Esophagus muscularis mucosa (tissue), 4 donors: ENCODE measurements at places on chromosomes 1 and 21. TPM values are rescaled to one million over a fixed set of nuclear protein-coding genes. Genes with fewer than 3 reads are reported as not detected.

- no peak for DNase-seq
These were observed 37.4 kb downstream of the DENND1B start for GRCh38 chr1:197737916-197738315.

The GALE gene
- total RNA-seq, result 7.1 TPM

The FMO3 gene
- 2.9 TPM for total RNA-seq

- DNase-seq, result no peak
These were observed 1.6 kb upstream of the STK40 start for GRCh38 chr1:36387141-36387949.

GRCh38 chr21:41614511-41614910, 106.6 kb upstream of the TMPRSS2 start:
- DNase-seq, result no peak

The LORICRIN gene
- total RNA-seq, result not detected

The TCEA3 gene
- total RNA-seq, result 24.1 TPM

- DNase-seq, result no peak
These were observed 64.9 kb downstream of the TAS1R2 start for GRCh38 chr1:18794561-18794960.

- DNase-seq, result no peak
These were observed 3.1 kb downstream of the KANK4 start for GRCh38 chr1:62316135-62316534.

- no peak for DNase-seq
These were observed 5.1 kb downstream of the PRXL2B start for GRCh38 chr1:2591581-2592261.

GRCh38 chr1:53606651-53607051, 132.3 kb downstream of the GLIS1 start:
- no peak for DNase-seq

- no peak for DNase-seq
These were observed 554 bp downstream of the ZNF281 start for GRCh38 chr1:200409203-200409760.

DNA sequence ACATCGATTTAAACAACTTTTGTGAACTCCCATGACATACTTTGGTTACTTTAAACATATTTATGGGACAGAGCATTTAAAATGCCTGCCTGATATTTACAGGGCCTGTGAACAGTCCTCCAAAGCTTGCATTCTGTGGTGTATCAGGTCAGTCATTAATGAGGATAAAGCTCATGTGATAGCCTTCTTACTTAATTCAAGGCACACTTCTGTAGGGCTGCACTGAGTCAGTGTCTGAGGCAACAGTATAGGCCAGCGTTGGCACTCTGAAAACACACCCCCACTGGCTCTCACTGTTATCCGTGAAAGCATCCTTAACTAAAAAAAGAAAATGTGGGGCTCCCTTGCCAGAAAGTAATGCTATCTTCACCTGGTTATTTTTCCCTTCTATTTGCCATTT, 200.0 kb downstream of the NFIA start:
- DNase-seq, result no peak

The SMG7 gene
- 33.6 TPM for total RNA-seq

DNA sequence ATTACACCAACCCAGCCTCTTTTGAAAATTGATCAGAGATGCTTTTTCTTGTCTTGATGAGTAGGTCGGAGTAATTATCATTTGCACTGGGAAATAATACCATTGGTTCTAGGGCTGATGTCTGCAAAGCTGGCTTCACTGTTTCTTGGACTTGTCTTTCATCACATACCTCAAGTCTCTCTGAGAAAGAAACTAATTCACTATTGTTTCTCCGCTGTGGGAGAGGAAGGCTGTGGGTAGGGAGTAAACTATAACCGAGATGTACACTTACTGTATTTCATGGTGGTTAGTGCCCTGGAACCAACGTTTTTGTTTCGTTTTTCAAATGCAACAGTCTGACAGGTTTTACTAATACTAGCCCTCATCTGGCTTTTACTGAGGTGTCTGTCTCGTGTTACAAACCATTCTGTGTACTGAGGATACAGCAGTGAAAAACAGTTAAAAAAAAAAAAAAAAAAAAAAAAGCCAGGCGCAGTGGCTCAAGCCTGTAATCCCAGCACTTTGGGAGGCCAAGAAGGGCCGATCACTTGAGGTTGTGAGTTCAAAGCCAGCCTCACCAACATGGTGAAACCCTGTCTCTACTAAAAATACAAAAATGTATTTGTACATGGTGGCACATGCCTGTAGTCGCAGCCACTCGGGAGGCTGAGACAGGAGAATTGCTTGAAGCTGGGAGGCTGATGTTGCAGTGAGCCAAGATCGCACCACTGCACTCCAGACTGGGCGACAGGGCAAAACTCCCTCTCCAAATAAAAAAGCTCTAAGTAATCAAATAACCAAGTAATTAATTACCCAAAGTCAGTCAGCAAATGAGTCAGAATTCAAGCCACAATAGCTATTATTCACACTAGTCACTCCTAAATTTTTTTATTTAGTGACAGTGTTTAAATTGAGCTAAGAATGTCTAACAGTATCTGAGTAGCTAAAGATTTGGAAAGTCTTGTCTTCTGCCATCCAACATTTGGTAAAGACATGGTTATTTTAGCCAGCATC, 23.3 kb downstream of the TOMM20 start:
- no peak for DNase-seq

- DNase-seq, result no peak
These were observed 935 bp downstream of the KCNK2 start for GRCh38 chr1:215083383-215083961.

GRCh38 chr1:110098222-110099026, 13.8 kb upstream of the UBL4B start:
- DNase-seq, result no peak

The TRIM45 gene
- total RNA-seq, result 1.4 TPM

The SLC25A34 gene
- 0.69 TPM for total RNA-seq

The BRDT gene
- total RNA-seq, result not detected

The MTMR11 gene
- 9.9 TPM for total RNA-seq

- no peak for DNase-seq
These were observed 47.8 kb upstream of the SRSF10 start for GRCh38 chr1:24027838-24028468.

DNA sequence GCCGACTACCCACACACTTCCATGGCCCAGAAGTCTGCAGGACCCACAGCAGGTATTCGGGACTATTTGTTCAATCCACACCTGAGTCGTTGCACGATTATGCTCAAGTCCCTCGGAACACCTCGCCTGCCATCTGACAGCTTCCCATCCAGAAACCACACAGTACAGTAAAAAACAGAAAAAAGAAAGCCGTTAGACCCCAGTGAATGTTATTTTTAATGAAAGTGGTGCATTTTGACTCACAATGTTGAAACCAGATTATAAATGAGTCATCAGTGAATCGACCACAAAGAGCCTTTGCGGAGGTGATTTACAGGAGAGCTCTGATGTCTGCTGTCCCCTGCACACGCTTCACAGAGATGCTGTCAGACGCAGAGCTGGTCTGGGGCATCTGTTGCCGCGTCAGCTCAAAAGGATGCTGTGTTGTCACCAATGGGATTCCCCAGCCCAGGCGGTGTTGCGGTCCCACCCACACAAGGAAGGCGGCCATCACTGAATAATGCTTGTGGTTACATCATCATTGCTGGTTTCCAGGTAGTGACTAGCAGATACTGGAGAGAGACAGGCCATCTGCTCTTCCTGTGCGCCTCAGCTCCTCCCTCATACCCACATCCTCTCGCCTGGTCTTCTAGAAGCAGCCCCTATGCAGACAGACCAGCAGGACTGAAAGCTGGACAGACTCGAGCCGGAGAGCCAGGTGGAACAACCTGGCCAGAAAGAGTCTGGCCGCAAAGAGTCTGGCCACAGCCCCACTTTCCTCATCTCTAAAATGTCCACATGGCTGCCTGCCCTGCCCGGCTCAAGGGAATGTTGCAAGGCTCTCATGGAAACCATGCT, 116.8 kb downstream of the TOMM20 start:
- no peak for DNase-seq

DNA sequence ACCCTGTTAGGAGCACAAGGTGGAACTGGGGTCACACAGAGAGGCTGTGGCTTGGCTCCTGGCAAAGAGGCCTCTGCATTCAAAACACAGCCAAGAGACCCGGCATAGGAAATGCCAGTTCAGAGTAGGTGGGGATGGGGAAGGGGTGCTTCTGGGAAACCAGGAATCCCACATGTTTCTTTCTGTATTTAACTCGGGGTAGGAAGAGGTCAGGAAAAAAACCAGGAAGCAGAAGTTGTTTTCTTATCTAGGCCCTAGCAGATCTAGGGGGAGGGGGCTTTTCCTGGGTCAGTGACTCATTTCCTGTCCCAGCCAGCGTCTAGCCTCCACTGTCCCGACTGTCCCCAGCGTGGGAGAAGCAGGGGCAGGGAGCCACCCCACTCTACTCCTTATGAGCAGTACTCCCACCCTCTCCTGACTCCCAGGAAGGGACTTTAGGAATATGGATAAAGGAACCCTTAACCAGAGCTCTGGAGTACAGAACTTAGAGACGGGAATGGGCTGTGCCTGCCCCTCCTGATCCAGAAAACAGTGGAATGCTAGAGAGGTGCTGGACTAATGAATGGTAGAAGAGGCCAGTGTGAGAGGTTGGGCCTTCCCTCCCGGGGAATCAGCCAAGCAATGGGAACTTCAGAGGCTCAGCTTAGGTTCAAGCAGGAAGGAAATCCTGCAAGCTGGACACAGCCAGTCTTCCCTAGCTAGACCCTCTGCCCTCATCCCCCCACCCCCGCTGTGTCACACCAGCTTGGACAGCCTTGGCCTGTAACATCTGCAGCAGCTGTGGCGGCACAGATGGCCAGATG, 5.7 kb downstream of the FHL3 start:
- no peak for DNase-seq

DNA sequence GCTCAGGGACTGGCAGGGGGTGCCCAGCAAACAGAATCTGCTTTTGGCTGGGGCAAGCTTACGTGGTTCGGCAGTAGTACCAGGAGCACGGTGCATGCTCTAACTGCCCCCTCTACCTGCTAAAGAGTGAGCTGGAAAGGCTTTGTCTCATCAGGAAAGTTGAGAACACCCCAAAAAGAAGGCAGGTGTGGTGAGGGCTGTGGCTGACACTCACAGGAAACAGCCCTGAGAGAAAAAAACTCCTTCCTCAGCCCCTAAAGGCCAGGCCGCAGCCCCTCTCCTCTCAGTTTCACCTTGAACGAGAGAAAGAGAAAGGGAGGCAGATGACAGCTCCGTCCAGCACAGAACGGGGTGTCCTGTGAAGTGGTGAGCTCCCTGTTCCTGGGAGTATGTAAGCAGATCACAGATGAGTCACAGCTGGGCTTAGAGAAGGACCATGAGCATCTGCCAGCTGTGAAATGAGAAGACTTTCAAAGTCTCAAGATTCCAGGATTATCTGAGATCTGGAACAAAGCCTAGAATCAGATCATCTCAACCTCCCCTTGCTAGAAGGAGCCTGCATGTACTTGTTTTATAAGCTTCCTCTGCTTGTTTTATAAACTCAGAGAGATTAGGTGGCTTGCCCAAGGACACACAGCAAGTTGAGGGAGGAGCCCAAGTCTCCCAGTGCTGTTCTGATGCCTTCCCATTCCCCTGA, 13.4 kb downstream of the LAPTM5 start:
- DNase-seq, result no peak

DNA sequence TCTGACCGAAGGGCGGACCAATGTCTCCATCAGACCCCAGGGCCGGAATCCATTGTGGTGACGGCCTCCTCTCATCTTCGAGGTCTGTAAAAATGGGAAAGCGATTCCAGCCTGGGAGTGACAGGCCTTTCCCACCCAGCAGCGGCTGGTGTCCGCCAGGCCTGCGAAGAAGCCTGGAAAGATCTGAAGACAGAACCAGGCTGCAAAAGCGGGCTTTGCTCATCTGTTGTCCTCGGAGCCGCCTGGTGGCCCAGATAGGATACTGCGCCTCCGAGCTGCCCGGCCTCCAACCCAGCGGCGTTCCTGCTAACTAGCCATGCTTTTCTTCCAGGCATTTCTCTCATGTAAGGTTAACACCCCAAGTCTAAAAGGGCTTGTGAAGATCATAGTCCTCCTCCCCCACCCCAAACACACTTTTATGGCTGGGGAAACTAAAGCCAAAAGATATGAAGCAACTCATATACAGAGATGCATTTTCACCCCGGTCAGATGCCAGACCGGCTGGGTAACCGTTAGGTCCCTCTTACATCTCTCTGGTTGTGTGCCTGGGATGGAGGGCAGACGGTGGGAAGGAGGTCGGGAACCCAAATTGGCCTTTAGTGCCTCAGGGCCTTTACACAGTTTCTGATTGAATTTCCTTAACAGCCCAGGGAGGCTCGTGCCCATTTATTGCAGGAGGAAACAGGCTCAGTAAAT, 1.9 kb upstream of the DHRS3 start:
- DNase-seq, result peak; percentile 96

GRCh38 chr1:30445449-30445848, 277.9 kb downstream of the MATN1 start:
- peak; percentile 79 for DNase-seq

DNA sequence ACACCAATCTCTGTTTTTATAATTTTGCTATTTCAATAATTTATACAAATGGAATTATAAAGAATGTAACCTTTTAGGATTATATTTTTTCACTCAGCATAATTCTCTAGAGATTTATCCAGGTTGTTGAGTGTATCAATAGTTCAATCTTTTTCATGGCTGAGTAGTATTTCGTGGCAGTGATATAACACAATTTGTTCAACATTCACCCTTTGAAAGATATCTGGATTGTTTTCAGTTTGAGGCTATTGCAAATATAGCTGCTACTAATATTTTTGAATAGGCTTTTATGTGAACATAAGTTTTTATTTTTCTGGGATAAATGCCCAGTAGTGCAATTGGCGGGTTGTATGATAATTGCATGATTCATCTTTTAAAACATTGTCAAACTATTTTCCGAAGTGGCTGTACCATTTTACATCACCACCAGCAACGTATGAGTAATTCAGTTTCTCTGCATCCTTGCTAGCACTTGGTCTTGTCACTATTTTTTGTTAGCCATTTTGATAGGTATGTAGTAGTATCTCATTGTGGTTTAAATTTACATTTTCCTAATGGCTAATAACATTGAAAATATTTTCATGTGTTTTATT, 55.6 kb upstream of the ABCD3 start:
- DNase-seq, result no peak

DNA sequence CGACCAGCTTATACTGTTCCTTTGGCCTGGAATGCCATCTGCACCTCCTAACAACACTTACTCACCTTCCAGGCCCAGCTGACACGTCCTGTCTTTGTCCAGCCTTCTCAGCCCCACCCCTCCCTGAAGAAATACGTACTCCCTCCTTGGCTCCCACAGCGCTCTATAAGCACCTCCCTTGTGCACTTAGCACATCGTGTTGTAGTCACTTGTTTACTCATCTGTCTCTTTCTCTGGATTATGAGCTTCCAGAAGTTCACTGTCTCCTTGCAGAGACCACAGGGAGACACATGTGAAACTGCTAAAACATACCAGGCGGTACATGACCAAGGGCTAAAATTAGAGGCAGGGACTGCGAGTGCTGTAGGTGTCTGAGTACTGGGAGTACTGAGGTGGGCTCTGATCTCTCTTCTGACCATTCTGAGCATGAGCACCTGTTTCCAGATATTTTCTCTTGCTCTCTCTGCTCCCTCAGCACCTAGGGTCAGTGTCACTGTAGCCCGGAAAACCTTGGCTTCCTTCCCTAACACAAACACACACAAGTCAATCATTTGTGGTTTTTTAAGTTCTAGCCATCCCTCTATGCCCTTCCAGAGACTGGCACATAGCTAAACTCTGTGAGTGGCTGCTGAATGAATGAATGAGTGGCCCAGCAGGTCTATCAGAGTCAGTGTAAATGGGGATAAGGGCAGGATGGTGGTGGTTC, 5.1 kb downstream of the DCST1 start:
- DNase-seq, result no peak
